Stimulated activated CD8-positive, alpha-beta memory T cell treated with anti-CD3 and anti-CD28 coated beads, Interleukin-15, amount 100 ng/mL, for 1 hour (primary cell): ENCODE measurements at places on chromosomes 12 and 14.

DNA sequence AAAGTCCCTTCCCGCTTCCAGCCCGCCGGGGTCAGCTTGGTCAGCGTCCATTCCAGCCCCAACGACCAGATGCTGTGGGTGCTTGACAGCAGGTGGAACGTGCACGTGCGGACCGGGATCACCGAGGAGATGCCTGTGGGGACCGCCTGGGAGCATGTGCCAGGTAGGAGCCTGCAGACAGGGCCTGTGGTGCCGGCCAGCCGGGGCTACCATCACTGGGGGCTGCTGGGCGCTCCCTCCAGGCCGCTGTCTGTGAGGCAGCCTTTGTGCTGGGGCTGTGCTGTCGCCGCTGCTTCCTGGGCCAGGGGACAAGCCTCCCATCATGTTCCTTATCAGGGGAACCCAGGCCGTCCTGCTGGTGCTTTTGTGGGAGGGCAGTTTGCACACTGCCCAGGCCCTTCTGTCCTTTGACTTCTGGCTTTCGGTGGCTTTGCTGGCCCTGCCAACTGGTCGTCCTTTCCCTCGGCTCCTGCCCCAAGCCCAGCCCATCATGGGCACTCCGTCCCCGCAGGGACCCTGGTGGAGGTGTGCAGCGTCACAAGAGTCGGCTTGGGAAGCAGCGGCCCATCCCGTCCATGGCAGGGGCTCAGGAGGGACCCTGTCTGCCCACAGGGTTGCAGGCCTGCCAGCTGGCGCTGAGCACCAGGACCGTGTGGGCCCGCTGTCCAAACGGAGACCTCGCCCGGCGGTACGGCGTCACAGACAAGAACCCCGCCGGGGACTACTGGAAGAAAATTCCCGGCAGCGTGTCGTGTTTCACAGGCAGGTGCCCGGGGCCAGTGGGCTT lies 12.4 kb downstream of the ANKRD9 start:
- no peak for DNase-seq

- DNase-seq, result no peak
Observed at GRCh38 chr14:50875359-50876070, 3.7 kb downstream of the ABHD12B start.

GRCh38 chr12:41061192-41061591 lies 126.9 kb upstream of the PDZRN4 start:
- DNase-seq, result no peak

DNA sequence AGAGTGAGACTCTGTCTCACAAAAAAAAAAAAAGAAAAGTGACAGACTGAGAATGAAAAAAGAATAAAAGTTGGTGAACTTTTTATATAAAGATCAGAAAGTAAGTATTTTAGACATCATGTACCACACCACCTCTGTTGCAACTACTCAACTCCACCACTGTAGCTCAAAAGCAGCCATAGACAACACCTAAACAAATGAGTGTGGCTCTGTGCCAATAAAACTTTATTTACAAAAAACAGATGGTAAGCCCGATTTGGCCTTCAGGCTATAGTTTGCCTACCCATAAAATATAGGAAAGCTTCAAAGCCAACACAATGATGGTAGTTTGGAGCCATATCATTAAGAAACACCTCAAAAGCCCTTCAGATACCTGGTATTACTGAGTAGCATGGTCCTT lies 154.5 kb upstream of the FOXN3 start:
- no peak for DNase-seq

DNA sequence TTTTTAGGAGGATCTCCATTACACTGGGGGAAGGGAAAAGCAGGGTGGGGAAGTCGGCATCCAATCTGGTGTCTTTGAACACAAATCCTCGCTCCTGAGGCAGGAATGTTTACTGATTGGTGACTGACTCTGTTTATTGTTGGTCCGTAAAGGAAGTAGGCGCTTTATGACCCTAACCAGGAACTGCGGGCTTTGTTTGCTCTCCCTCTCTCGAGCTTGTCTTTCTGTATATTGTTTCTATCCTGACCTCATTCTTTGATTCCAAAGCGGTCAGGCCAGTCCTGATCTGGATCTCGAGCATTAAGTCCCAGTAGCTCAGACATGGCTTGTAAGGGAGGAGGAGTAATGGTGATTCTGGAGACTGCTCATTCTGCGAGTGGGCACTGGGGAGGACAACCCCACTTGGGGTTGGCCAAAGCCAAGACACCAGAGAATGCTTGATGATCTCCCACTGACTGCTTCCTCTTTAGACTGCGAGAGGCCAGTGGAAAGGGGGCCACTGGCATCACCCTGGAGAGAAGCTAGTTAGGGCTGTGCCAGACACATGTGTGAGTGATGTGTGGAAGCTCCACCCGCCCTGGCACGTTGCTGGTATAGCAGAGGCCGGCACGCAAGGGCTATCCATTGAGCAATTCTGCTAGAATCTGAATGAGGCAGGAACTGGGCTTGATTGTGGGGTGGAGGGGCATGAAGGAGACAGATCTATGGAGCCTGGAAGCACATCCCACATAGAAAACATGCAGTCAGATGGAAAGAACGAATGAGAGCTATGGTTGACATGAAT lies 194.6 kb downstream of the PAX9 start:
- no peak for DNase-seq

GRCh38 chr14:50928002-50928635 lies 16.2 kb downstream of the PYGL start:
- no peak for DNase-seq

DNA sequence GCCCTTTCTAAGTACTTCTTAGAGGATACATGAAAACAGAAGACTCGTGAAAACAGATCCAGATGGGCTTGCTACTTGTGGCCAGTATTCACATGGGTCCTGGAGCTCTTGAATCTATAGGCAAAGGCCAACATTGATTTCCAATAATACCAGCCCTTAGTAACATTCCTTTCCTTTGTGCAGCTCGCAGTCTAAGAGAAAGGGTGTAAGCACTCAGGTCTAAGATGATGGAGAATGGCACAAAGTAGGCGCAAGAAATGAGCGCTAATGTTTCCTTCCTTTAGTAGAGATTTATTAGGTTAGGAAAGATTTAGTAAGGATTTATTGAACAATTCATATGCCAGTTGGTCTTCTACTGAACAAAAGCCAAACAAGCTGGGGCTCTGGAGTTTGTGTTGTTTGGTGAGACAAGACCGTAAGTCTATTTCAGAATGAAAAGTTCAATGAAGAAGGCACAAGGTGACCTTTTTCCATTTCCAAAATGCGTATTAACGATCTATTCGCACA lies 525 bp downstream of the RNU6-8 start:
- no peak for DNase-seq

DNA sequence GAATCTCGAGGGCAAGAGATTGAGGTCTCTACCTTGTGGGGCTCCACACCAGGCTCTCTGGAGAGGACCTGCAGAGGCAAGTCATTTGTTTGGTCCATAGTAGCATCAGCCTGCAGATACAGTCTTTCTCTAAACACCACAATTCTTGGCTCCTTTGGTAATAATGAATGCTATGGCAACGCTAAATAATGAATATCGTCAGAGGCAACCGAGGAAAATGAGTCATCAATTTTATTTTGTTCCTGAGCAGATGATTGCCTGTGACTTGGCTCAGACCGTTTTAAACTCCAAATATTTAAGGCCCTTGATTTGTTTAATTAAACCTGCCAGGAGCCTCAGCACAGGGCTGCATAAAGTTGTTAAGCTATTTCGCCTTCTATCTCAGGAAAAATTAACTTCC lies 924.1 kb upstream of the TMEM132C start:
- DNase-seq, result no peak

- DNase-seq, result no peak
Observed at GRCh38 chr12:25384038-25384892, 133.5 kb upstream of the KRAS start.

DNA sequence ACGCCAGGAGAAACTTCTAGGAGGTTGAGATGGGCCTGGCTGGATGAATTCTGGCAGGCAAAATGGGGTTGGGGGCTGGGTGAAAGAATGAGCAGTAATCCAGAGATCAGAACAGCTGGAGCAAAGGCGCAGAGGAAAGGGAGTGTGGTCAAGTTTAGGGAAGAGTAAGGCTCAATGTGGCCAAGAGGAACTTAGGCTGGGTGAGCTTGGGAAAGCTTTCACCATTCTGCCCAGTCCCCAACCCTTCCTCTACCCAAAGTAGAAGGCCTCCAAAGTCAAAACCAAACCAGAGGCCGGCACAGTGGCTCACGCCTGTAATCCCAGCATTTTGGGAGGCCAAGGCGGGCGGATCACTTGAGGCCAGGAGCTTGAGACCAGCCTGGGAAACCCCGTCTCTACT lies 10.2 kb upstream of the RABGGTA start:
- no peak for DNase-seq

GRCh38 chr12:9779209-9779608 lies 18.5 kb upstream of the CD69 start:
- DNase-seq, result no peak

DNA sequence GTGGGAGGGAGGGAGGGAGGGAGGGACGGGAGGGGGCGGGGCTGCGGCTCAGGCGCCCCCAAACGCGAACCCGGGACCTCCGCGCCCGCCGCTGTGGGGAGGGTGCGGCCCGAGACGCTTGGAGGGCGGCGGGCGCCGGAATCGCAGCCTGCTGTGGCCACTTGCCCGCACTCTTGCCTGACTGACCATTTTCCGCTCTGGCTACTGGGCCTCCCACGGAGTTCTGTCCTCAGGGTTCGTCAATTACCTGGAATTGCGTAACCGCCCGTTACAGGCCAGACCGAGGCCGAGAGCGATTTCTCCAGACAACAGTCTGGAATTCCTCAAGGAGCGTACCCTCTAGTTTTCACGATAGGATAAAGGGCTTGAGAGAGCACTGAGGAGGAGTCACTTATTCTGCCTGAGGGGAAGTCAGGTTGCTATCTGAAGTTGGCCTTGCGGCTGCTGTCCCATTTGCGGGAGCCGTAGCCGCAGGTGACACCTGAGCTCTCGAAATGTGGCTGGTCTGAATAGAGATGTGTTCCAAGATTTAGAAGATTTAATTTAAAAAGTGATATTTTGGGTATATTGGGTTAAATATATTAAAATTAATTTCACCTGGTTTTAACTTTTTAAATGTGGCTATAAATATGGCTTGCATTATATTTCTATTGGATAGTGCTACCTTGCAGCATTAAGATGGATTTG lies 446 bp upstream of the ZNF641 start:
- DNase-seq, result no peak

DNA sequence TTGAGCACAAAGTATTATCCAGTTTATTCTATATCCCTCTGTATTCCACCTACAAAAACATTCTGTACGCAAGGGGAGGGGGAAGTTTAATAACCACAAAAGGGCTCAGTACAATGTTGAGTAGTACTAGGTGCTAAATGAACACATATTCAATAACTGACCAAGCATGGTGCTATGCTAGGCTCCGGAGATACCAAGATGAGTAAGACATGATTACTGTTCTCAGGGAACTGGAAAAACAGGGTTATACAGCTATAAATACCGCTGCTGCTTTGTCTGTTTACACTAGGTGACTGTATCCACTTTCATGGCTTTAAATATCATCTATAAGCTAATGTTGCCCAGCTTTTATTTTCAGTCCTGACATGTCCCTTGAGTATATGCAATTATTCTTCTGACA lies 135.8 kb downstream of the INSM2 start:
- DNase-seq, result no peak

GRCh38 chr12:54356951-54357356 lies 7.3 kb downstream of the GPR84 start:
- no peak for DNase-seq

DNA sequence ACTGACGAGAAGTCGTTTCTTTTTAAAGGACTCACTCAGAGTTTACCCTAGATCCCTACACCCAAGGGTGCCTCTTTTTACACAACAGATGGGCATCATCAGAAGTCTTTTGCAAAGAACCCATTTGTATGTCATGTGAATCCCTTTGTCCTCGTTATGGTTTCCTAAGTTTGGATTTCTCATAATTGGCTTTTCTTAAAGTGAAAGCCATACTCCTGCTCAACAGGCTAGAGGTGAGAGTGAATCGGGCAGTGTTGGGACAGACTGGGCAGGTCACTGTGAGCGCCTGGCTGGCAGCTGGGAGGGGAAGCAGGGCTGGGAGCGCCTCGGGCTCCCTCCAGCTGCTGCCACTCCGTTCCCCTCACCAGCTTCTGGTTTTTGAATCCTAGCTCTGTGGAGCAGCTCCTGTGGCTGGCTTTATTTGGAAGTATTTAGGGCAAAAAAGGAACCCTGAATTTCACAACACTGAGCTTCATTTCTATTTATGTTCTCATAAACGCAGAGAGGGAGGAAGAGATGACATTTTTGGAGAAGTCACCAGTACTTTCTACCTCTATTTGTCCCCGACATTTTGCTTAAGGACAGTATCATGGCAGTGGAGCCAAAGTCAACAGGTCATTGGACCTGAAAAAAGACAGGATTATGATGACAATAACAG lies 63.8 kb upstream of the ACTN1 start:
- DNase-seq, result no peak

- no peak for DNase-seq
Observed at GRCh38 chr12:86230516-86231146, 25.6 kb downstream of the MGAT4C start.

GRCh38 chr12:97305651-97306050 lies 157.0 kb upstream of the RMST start:
- no peak for DNase-seq

- DNase-seq, result no peak
Observed at GRCh38 chr14:99589031-99589441, 15.0 kb downstream of the CCDC85C start.

DNA sequence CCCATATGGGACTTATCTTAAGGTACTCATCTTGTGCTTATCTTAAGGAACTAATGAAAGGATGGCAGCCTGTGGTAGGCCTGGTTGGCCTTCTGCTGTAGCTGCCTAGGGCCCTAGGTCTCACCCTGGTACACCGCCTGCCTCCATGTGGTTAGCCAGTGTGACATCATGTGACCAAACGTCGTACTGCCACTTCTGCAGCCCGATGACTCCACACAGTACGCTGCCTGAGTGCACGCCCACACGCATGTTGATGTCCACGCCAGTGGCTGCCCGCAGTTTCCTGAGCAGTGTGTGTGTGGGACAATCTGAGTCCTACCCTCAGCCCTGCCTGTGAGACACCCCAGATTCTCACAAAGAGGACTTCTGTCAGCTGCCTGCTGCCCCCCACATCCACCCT lies 5.1 kb downstream of the ADCY4 start:
- DNase-seq, result no peak

DNA sequence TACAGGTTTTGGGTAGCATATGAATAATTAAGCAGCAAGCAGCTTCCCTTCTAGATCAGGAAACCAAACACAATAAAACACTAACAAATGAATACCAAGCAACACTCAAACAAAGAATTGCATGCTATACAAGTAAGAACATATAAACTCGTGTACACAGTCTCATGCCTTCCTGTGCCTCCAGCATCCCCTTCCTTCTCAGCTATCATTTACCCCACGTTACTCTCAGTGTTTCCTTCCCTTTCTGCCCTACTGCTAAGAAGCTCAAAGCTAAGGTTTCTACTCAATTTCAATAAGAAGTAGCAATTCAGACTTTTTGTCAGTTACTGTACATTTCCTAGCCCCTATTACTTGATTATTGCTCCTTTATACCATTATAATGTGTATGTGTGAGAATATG lies 81.0 kb downstream of the DUSP16 start:
- no peak for DNase-seq

DNA sequence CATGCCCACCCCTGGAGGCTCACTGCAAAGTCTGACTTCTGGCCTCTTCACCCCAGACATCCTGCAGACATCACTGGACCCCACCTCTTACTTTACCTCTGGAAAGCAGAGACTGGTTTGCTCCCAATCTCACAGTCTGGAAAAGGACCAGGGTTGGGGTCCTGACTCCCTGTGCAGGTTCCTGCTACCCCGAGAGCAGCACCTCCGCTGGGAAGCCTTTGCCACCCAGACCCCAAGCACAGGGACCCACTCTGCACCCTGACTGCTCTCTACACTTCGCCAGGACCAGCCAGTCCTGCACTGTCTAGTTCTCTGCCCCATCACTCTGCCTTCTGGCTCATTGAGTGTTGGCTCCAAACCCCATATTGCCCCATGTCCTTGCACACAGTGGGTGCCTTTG lies 16.0 kb downstream of the FOXN4 start:
- DNase-seq, result no peak
